ENCODE measurements at places on chromosomes 2 and 18.

DNA sequence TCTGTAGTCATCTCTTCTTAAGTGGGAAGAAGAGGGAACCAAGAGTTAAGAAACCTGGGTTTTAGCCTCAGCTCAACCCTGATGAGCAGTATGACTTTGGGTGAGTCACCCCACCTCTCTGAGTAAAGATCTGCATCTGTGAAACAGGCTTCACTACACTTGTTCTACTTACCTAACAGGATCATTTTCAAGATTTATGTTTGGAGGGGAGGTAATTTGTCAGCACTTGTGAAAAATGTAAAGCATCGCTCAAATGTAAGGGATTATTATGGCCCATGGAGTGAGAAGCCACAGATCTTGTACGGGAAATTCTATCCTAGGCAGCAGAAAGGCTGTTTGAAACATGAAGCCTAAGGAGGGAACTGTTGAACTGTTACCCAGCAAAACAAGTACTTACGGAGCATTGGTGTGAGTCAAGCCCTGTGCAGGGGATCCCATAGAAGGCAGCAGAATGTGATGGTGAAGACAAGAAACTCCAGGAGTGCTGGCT, 160.6 kb downstream of the PRKCE start:
- H3K27me3 ChIP-seq = no peaks in the 10 kb centered on the region
- DNase-seq = no peak
- no peaks in the 10 kb centered on the region for H3K36me3 ChIP-seq
- no peak overlapping the region for H3K27ac ChIP-seq
- peaks cover 5% of the 10 kb centered on the region for H3K4me1 ChIP-seq
- no peak overlapping the region for H3K4me3 ChIP-seq

DNA sequence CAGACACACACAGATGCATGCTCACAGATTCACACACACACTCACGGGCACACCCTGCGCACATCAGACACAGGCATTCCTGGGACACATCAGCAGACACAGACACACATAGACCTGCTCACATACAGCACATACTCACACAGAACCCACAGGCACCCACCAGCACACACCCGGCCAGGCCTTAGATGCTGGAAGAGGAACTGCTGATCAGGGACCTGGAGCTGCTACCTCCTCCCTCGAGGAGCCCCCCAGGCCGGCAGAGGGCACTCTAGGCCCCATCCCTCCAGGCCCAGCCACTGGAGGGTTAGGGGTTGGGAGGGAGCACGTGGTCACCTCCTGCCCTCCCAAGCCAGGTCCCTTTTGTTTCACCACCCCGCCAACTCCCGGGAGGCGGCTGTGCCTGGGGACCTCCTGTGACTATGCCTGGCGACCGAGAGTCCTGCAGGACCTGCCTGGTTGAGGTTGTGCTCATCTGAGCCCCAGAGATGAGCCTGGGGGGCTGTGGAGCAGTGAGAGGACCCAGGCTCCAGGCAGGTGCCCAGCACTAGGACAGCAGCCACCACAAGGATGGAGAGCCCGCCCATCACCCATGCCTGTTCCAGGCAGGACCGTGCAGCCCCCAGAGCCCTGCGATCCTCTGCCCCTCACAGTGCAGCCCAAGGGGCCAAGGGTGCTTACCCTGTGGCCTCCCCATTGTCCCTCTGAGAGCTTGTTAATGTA, 21.0 kb upstream of the PTMA start:
- peaks cover 33% of the 10 kb centered on the region for H3K4me1 ChIP-seq
- no peaks in the 10 kb centered on the region for H3K36me3 ChIP-seq
- no peak overlapping the region for H3K27ac ChIP-seq

- DNase-seq = no peak
- peaks cover 5% of the 10 kb centered on the region for H3K4me1 ChIP-seq
- no peak overlapping the region for H3K4me3 ChIP-seq
- H3K27ac ChIP-seq = no peak overlapping the region
- H3K27me3 ChIP-seq = no peaks in the 10 kb centered on the region
Observed at GRCh38 chr2:239351687-239352086, 49.1 kb downstream of the HDAC4 start.

GRCh38 chr2:8636721-8637636, 44.9 kb upstream of the ID2 start:
- no peaks in the 10 kb centered on the region for H3K36me3 ChIP-seq
- no peak overlapping the region for H3K27ac ChIP-seq
- H3K4me3 ChIP-seq = no peak overlapping the region
- peaks cover 9% of the 10 kb centered on the region for H3K27me3 ChIP-seq

GRCh38 chr18:70243131-70243929, 37.8 kb upstream of the RTTN start:
- no peak overlapping the region for H3K4me3 ChIP-seq
- H3K27me3 ChIP-seq = peaks cover 20% of the 10 kb centered on the region
- no peaks in the 10 kb centered on the region for H3K36me3 ChIP-seq
- no peak for DNase-seq

DNA sequence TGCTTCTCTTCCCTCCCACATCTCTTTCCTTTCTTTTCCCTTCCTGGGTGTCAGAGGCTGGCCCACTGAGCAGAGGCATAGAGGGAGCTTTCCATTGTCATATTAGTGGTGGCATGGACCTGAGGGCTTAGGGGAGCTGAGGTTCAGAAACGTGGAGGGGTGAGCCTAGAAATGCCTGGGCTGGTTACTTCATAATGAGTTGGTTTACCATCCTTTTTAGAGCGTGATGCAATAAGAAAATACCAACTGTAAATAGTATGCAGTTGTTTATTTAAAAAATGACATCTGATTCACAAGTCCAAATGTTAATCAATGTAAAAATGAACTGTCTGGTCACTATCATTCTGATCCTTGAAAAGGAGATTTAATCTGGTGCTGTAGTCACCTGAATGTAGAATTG, 46.3 kb downstream of the MYO1B start:
- H3K27me3 ChIP-seq = peaks cover 7% of the 10 kb centered on the region
- no peak overlapping the region for H3K27ac ChIP-seq
- no peaks in the 10 kb centered on the region for H3K36me3 ChIP-seq
- no peak overlapping the region for H3K4me3 ChIP-seq

GRCh38 chr2:142803158-142803557, 74.3 kb upstream of the KYNU start:
- H3K36me3 ChIP-seq = no peaks in the 10 kb centered on the region
- no peak for DNase-seq
- H3K4me1 ChIP-seq = no peaks in the 10 kb centered on the region
- H3K27ac ChIP-seq = no peak overlapping the region
- no peaks in the 10 kb centered on the region for H3K27me3 ChIP-seq

- DNase-seq = no peak
- no peaks in the 10 kb centered on the region for H3K27me3 ChIP-seq
- peaks cover 1% of the 10 kb centered on the region for H3K36me3 ChIP-seq
- peak overlapping the region; percentile 63 for H3K4me3 ChIP-seq
Observed at GRCh38 chr2:177242121-177242987, 22.2 kb downstream of the NFE2L2 start.

DNA sequence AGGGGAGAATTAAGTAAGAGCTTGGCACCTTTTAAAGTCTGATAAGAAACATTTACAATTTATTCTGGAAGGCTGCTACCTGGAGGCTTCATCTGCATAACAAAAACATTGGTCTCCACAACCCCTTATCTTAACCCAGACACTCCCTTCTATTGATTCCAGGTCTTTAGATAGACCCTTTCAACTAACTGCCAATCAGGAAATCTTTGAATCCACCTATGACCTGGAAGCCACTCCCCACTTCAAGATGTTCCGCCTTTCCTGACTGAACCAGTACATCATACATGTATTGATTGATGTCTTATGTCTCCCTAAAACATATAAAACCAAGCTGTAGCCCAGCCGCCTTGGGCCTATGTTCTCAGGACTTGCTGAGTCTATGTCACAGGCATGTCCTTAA, 289.4 kb downstream of the AGPS start:
- no peaks in the 10 kb centered on the region for H3K4me1 ChIP-seq
- no peak overlapping the region for H3K27ac ChIP-seq
- no peak overlapping the region for H3K4me3 ChIP-seq
- no peaks in the 10 kb centered on the region for H3K27me3 ChIP-seq

- no peak overlapping the region for H3K27ac ChIP-seq
- no peaks in the 10 kb centered on the region for H3K36me3 ChIP-seq
- H3K4me3 ChIP-seq = no peak overlapping the region
- peaks cover 8% of the 10 kb centered on the region for H3K27me3 ChIP-seq
- no peaks in the 10 kb centered on the region for H3K4me1 ChIP-seq
Observed at GRCh38 chr2:16417726-16418125, 247.9 kb downstream of the CYRIA start.

- peak overlapping the region; percentile 97 for H3K4me3 ChIP-seq
- peaks cover 5% of the 10 kb centered on the region for H3K36me3 ChIP-seq
- H3K27me3 ChIP-seq = no peaks in the 10 kb centered on the region
- peaks cover 49% of the 10 kb centered on the region for H3K4me1 ChIP-seq
- DNase-seq = no peak
Observed at GRCh38 chr2:203330434-203330833, 2.2 kb downstream of the ABI2 start.

GRCh38 chr2:11404376-11405073, 60.1 kb upstream of the ROCK2 start:
- no peak overlapping the region for H3K4me3 ChIP-seq
- no peak for DNase-seq
- no peaks in the 10 kb centered on the region for H3K4me1 ChIP-seq
- H3K27me3 ChIP-seq = no peaks in the 10 kb centered on the region

GRCh38 chr2:222897898-222898297, 37.1 kb downstream of the ACSL3 start:
- no peaks in the 10 kb centered on the region for H3K27me3 ChIP-seq
- DNase-seq = no peak
- H3K4me1 ChIP-seq = peaks cover 29% of the 10 kb centered on the region
- H3K4me3 ChIP-seq = no peak overlapping the region
- peak overlapping the region; percentile 83 for H3K27ac ChIP-seq

- peaks cover 54% of the 10 kb centered on the region for H3K36me3 ChIP-seq
- no peak for DNase-seq
- H3K4me3 ChIP-seq = no peak overlapping the region
- no peaks in the 10 kb centered on the region for H3K27me3 ChIP-seq
Observed at GRCh38 chr2:151476287-151476686, 66.6 kb downstream of the RIF1 start.

All from activated T-cell treated with anti-CD3 and anti-CD28 coated beads, Interleukin-2, amount 50 U/mL, for 72 hours (primary cell).